ENCODE measurements at places on chromosomes 3 and 15.
A peak's percentile ranks its signal among the peaks of the same experiment; 100 is the strongest.

DNA sequence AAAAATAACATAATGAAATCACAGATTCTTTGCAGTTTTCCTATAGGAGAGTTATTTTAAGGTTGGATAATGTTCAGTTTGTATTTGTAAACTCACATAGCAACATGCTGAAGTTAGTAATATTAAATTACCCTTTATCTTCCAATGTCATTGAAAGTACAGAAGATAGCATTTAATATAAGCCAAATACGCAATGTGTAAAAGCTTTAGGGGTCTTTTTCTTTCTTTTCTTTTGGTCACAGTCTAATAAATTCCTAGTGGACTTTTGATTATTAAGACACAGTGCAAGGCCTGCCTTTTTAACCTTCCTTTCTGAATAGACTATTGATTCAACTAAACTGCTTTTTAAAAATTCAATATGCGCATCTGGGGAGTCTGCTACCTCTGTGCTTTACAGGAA, 79.3 kb downstream of the OTOL1 start:
- DNase-seq: no peak

GRCh38 chr3:158463556-158463955, 107.4 kb upstream of the MLF1 start:
- DNase-seq: no peak

DNA sequence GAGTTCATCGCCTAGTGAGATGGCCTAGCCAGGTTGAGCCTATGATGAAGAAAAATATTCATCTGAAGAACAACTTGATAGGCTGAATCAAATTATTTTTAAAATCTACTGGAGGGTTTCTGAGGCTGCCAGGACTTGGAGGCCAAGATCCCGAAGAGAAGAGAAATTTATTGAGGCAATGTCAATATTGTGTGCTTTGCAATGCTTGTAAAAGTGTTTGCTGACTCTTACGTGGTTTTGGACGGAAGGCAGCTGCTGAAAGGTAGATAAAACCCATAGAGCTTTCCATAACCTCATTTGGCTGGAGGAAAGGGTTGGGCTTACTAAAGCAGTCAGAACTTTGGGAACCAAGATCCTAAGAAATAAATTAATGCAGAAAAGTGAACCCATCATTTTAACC, 361.0 kb upstream of the IL12A start:
- DNase-seq: no peak

DNA sequence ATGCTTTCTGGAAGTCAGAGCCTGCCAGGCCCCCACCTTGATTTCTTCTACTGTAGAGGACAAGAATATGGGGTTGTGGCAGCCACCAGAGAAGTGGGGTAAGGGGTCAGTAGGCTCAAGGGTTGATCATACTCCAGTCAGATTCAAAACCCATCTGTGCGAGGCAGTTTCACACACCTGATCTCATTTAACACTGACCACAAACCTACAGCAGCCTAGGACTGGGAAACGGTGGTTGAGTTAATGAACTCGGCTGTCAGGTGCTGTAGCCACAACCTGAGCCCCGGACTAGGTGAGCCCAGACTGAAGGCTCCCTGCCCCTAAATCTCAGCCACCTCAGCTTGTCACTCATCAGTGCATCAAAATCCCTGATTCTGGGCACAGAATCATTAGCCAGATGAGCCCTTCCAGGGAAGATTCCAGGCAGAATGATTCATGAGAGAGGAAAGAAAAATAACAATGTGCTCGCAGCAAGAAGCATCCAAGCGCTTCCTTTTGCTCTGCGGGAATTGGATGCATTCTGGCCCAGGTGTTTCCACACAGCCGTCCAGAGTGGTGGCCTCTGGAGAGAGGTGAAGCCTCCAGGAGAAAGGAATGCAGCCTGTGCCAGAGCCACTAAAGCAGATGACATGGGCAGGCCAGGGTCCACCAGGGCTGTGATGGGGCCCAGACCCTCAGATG, 102.1 kb downstream of the SRGAP3 start:
- no peak for DNase-seq

DNA sequence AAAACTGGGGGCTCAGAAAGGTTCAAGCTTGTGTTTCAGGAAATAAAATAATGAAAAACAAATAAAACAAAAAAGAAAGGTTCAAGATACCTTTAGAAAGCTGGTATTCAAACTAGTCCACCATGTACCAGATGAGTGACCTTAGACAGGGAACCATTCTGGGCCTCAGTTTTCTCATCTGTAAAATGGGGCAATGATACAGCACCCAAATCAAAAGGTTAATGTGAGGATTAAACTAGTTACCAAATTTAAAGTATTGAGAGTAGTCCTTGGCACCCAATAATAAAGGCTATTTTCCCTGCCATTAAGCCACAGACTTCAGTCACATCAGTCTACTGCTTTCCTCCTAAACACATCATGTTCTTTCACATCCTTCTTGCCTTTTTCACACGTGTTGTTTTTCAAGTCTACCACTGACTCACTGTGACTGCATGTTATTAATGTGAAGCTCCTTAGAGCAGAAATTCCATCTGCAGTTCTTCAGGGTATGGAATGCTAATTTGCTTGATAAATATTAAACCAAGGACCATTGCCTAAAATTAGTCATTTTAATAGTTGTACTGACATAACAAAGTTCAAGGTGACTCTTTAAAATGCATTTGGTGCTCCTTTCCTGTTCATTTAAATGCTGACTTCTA, 19.9 kb downstream of the TAMM41 start:
- DNase-seq: no peak

DNA sequence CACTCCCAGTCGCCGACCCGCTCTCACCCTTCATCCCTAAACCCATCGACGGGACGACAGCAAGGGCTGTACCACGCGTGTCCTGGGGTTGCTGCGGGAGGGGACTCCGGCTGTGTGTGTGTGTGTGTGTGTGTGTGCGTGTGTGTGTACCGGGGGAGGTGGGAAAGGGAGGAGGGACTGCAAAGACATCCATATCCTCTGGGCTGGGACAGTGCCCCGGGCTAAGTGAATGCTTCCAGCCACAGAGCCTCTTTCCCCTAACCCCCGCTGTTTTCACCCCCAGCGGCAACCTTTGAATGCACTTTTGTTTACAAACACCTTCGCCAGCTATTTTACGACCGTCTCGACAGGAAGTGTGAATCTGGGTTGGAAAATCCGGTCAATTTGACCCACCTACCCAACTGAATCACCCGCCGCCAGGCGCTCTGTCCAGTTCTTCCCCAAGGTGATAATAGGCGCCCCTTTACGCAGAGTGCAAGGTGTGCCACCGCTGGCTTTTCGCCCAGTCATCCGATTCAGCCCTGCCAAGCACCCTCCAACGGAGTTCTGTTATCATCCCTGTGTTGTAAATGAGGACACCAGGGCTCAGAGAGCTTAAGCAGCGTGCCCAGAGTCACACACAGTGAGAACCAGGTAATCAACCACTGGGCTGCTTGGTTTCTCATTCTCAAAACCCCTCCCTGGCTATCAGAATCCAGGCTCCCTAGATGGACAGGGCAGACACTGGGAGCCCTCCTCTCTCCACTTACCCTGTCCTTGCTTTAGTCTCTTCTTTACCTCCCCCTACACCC, 739 bp upstream of the AMOTL2 start:
- DNase-seq: no peak

- peak; percentile 44 for DNase-seq
Measured at GRCh38 chr3:111571907-111572460, 23.2 kb downstream of the ZBED2 start.

DNA sequence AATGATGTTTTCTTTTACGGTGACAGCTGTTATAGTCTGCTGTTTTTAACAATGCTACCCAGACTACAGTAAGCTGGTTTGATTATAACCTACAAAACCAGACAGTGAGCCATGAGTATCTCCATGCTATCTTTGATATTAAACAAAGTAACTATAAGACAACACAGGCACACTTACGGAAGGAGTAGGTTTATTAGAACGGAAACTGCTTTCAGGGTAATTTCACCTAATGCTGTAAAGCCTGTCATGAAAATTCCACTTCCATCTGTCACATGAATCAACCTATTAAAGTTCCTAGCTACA, 33.0 kb downstream of the VPS13C start:
- no peak for DNase-seq

DNA sequence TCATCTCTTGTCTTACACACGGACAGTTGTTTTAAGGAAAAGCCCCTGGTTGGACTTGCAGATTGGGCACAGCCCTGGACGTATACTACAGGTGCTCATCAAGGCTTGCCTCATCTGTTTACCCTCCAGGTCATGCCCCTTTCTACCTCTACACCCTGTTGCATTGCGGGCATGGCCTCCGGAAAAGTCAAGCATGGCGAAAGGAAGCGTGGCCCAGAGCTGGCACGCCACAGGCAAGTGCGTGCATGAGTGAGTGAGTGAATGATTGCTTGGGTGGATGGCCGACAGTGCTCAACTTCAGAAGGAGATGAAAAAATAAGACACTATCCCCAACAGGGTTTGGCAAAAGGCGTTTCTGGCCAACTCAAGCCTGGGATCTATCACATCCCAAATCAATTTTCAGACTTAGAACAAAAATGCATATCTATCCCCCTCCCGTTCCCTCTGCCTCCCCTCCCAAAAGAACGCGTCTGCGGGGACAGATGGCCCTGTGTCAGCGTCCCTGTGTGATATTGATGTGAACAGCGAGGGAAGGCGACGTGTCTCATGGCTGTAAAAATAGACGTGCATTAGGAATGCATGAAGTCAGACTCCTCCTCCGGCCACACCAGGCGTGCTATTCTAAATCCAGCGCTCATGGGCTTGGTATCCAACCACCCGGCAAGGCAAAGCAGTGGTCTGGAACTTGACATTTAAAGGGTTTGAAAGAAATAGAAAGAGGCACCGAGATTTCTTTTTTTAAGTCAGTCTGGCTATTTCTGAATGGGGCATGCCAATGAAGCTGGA, 96.0 kb downstream of the RPLP1 start:
- DNase-seq: no peak

DNA sequence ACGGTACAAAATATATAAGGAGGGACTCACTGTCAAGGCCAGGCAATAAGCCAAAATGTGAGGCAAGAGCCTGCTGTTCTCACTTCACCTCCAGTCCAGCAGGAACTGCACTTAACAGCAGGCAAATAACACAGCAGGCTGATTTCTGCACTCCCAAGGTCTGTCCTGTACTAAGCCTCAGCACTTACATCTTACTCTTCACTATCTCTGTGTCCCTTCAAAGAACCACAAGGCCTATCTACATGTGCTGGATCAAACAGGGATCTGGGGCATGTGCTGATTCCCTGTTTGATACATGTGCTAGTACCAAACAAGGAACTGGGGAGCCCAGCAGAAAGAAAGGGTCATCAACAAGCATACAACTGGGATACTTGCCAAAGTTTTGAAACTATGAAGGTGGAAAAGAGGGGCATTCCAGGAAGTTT, 22.2 kb downstream of the UACA start:
- no peak for DNase-seq

DNA sequence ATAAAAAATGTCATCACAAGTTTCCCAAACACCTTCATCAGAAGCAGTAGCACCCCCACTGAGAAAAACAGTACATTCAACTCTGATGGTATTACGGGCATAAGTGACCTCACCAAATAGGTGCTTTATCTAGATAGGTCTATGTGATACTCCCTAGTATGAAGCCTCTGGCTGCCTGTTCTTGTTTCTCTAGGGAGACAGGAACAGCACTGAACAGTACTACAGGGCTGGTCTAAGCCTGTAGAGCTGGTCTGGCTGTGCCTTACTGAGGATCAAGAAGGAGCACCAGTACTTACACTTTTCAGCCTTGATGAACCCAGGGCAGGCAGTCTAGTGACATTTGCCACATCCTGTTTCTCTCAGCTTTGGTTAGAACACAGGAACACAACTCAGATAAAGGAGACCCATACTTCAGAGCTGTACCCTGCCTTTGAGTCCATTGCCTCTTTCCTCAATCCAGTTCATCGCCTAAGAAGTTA, 35.9 kb downstream of the OXNAD1 start:
- DNase-seq: no peak

GRCh38 chr3:10300087-10300486, 7.3 kb upstream of the GHRL start:
- DNase-seq: no peak

GRCh38 chr15:74787251-74788041, 5.6 kb downstream of the CSK start:
- DNase-seq: peak; percentile 91

DNA sequence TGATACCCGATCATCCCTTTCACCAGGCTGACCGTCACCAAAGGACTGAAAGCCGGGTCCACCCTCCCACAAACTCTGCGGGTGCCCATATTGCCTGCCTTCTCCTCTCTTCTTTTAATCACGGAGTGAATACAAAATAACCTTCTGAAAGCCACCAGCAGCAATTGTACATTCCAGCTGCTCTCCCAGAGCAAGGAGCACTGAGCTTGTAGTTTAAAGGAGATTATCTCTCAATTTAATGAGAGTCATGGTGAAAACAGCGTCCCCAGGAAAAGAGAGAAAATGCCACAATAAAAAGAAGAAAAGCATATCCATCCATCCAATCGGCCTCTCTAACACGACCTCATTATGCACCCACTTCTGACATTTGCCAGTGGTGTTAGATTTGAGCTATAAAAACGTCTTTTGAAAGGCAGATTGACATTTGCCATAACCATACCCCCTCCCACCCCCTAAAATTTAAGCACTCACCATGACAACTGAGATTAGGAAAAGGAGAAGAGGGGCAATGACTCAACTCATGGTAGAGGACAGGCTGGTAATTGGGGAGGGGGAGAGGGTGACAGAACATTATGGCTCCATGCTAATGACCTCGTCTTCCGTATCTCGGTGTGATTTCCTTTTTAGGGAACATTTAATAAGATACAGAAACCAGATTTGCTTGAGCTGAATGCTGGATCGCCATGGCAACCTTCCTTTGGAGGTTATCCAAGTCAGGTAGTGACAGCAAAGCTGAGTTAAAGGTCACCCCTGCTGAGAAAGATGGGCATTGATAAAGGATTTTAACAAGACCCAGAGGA, 106.2 kb downstream of the ST8SIA2 start:
- DNase-seq: no peak

DNA sequence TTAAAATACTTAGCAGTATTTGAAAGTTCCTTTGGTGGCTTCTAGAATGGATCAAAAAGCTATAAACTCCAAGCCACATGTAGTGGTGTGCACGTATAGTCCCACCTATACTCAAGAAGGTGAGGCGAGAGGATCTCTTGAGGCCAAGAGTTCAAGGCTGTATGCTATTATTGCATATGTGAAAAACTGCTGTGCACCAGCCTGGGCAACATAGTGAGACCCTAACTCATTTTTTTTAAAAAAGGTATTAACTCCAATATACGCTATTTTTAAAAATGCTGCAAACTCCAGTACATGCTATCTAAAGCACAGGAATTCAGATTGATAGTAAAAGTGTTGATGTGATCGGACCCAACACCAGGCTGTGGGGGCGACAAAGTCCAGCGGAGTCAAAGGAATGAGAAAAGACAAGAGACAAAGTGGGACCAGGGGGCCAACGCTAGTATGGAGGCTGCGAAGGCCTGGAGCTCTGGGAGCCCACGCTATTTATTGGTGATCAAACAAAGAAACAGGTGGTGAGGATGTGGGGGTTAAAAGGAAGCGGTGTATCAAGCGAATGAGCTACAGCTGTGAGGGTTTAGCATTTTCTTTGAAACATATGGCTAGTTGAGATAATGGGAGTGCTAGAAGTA, 66.6 kb downstream of the ARIH1 start:
- no peak for DNase-seq

GRCh38 chr15:44023176-44023575, 171.9 kb downstream of the FRMD5 start:
- DNase-seq: no peak
